ENCODE measurements at places on chromosomes 6 and 20.
A peak's percentile ranks its signal among the peaks of the same experiment; 100 is the strongest.

- DNase-seq = no peak
Observed at GRCh38 chr6:66948106-66948505, 1241.1 kb upstream of the EYS start.

- DNase-seq = no peak
Observed at GRCh38 chr20:24473435-24474223, 4.2 kb downstream of the SYNDIG1 start.

GRCh38 chr6:142420802-142421201 is 119.0 kb downstream of the ADGRG6 start:
- DNase-seq = no peak

- no peak for DNase-seq
Observed at GRCh38 chr6:20605061-20605460, 70.8 kb downstream of the CDKAL1 start.

DNA sequence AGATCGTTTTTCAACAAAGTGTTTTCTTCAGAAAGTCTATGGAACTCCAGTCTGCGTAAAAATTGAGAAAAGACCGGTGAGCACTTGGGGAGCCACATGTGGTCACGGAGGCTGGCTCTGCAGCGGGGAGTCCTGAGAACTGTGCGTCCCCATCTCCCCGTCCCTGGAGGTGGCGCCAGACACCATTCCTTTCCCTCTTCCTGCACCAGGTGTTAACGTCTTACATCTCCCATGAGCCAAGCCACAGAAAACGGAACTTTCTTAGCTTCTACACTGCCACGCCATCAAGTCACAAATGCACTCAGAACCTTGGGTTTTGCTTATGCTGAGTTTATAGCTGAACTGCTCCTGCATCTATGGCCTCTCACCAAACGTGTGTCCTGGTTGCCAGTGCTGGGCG is 62.6 kb downstream of the GINS1 start:
- peak; percentile 33 for DNase-seq

- DNase-seq = no peak
Observed at GRCh38 chr20:17856024-17856564, 112.5 kb downstream of the SNX5 start.

DNA sequence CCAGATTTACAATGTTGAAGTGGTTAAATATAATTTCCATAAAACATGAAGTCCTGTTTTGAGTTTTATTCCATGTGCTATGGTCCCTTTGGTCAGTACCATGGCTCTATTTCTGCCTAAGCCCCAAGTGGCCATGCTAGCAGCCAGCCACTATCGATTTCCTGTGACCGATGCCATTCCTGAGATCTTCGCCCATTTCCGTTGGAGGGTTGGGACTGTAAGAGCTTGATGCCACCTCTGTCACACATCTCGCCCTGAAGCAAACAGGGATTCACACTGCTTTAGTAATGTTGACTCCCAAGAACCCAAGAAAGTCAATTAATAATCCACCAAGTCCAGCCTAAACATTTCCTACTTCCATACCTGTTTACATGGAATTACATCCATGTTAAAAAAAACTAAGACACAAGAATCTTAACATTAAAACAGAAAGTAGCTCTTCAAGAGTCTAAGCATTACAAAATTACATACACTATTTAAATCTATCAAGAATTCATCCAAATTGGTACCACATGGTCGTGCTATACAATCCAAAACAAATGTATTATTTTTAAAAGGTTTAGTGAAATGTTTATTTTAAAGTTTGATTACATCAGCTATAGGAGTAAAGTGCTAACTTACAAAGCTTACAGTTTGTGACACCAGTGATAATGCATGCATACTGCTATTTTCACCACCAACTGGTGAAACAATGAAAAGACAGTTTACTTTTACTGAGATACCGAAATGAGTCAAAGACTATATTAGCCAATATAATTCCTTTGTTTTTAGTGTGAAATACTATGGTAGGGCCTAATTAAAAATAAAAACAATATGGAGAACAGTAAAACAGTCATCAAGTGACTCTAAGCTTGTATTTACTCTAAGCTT is 2.5 kb downstream of the RBM39 start:
- no peak for DNase-seq

DNA sequence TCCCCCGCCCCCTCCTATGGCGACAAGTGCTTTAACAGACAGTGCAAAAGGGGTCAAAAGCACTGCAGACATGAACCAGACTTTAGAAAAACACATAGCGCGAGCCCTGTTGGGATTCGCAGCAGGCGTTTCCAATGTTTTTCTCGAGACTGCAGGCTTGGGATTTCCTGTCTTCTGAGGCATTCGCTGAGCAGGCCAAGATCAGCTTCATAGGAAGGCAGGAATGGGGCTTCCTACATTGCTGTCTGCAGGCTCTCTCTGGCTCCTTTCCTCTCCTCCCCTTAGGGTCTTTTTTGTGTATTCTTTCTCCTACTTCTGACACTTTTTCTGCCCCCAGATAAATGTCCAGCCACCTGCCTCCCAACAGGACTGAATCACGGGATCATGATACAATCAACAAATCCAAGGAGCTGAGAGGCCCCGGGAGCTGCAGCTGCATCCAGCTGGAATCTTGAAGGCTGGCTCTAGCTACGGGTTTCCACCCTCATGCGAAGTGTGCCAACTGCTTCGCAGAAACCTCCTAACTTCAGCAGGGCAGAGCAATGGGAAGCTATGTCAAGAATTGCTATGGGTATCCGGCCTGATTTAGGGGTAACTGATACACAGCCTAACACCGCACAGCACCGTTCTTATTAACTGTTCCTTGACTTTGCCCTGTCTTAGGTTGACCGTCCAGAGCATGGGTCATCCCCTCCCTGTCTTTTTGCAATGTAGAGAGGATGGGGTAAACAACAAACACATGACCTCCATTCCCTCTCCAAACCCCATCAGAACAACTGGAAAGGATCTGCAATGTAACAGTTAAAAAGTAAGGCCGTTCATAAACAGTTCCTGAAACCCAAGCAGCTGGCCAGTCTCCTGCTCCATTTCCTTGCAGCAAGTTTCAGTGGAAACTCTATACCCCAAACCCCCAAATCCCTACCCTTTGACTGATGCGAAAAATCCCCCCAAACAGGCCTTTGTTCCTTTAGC is 31.5 kb downstream of the SNX5 start:
- DNase-seq = no peak

DNA sequence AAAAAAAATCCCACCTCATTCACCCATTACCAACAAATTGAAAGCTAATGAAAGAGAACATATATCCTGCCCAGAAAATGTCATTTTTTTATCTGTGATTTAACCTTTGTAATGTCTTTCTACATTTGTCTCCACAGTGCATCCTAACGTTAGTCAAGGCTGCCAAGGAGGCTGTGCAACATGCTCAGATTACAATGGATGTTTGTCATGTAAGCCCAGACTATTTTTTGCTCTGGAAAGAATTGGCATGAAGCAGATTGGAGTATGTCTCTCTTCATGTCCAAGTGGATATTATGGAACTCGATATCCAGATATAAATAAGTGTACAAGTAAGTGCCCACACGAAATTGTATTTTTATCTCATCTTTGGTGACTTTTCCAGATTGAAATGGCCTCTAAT is 30.0 kb downstream of the RSPO3 start:
- DNase-seq = no peak

DNA sequence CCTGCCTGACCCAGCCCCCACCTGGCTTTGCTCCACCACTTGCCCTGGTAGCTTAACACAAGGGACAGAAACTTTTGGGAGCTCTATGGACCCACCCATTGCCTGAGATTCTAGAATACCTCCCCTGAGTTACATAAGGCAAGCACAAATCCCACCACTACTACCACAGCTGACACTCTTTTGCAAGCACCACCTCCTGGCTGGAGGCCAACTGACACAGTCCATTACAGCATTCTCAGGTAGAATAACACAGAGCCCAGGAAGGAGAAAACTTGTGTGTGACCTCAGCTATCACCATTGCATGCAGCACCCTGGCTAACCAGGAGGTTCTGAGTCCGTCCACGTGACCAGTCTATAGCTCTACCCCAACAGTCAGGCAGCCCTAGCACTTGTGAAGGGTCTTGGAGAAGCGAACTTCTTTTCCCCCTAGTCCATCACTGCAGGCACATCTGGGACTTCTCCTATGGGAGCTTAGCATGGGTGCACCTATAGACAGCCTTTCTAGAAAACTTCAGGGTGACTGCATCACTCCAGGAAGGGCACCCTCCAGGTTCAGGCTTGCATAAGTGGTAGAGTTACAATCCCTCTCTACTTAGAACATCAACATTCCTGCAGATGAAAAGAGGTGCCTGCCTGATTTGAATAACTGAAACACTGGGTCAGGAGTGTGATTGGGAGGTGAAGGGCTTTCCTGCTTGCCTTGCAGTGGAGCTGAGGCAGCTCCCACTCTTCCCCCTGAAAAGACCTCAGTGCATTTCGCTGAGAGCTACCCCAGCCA is 30.1 kb downstream of the CITED2 start:
- no peak for DNase-seq

GRCh38 chr6:99507648-99508047 is 7.6 kb downstream of the USP45 start:
- no peak for DNase-seq

- DNase-seq = no peak
Observed at GRCh38 chr20:5767493-5768098, 17.4 kb downstream of the SHLD1 start.

DNA sequence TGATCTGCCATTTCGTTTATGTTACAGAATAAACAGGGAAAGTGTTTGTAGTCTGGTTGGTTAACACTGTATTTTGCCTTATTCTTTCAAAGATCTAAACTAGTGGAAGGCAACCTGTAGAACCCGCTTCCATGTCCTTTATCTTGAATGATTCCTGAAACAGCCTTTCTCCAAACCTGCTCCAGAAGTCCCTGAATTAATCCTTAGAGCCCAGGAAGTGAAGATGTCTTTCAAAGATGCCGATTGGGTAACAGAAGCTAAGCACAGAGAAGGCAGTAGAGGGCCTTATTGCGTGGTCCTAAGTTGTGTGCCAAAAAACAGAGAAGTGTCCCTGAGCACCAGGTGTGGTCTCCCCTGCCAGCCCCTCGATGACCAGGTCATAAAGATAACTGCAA is 19.2 kb upstream of the ZSCAN16 start:
- DNase-seq = no peak

GRCh38 chr6:20630136-20630535 is 95.9 kb downstream of the CDKAL1 start:
- DNase-seq = no peak

DNA sequence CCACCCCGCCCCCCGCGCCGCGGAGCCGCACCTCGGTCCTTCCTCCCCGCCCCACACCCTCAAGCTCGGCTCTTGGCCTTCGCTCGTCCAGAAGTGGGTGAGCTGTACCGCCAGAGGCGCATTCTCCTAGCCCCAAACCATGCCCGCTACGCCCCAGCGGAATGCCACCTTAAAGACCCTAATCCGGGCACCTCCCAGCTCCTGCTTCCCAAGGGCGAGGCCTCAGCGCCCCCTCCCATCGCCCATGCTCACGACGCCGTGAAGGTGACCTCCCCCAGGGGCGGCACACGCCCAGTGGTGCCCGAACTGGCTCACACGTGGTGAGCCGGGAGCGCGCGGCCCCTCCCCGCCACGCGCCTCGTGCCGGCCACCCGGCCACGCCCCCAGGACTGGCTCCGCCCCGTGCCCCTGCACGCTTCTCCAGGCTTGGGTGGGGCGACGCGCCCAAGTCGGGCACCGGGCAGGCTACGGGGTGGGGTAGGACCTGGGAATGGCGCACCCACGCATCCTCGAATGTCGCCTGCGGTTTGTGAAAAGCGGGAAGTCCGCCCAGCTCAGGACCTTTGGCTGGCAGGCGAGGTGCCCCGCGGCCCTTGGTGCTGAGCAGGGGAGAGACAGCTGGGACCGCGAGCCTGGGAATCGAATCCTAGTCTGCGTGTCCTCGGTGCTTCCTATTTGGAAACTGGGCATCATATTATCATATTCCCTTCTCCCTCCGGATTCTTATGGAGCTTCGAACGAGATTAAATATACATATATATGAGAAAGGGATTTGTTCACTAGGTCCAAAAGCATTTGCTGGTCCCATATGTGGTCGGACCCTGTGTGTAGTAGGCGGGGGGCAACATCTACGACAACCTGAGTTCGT is 941 bp upstream of the SOX12 start:
- DNase-seq = peak; percentile 88

- no peak for DNase-seq
Observed at GRCh38 chr6:150156460-150156859, 13.6 kb downstream of the PPP1R14C start.

DNA sequence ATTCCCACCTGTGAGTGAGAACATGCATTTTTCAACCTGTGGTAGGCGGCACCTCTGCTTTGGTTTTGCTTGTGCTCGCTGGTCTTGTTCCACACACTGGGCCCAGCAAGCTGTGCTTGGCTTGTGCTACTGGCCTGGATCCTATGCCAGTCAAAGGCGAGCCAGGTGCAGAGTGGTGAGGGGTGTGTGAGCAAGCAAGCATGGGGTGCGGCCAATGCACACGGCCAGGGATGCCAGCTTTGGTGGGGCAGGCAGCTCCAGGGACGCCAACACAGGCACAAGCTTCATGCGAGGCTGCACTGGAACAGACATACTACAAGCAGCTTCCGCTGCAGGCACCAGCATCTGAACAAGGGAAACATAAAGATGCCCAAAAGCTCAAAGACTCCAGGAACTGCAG is 654.9 kb upstream of the EYS start:
- DNase-seq = no peak

DNA sequence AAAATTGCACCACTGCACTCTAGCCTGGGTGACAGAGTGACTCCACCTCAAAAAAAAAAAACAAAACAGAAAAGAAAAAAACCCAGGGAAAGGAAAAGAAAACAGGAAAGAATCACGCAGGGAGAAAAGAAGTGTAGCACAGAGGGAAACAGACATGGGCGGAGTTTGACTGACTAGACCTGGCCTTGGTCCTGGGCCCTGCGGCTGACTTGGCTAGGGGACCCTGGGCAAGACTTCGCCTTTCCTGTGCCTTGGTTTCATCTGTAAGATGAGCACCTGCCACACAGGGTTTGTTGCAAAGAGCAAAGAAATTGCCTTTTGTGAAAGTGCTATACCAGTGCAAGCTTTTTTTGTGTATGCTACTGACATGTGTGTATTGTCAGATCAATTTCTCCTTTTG is 71.3 kb upstream of the KCNG1 start:
- no peak for DNase-seq

GRCh38 chr6:169692516-169692915 is 9.3 kb downstream of the WDR27 start:
- no peak for DNase-seq

- no peak for DNase-seq
Observed at GRCh38 chr20:34732523-34732922, 28.4 kb downstream of the TP53INP2 start.

- no peak for DNase-seq
Observed at GRCh38 chr20:61520893-61521460, 268.9 kb downstream of the CDH4 start.

DNA sequence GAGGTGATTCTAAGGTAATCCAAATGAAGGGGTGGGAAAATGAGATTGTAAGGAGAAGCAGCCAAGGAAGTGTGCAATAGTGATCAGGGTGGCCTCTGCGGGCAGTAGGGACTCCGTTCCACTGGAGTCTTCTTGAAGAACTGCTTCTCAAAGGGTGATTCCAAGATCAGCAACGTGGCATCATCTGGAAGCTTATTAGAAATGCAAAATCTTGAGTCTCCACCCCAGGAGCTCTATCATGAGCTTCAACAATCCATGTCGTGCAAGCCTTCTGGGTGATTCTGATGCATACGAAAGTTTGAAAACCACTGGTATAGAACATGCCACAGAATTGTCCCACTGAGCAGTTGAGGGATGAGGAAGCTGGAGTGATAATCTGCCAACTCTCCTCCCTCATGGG is 31.4 kb downstream of the SCP2D1 start:
- DNase-seq = no peak

- DNase-seq = no peak
Observed at GRCh38 chr6:42805297-42805861, 23.5 kb downstream of the BICRAL start.

- no peak for DNase-seq
Observed at GRCh38 chr6:134061440-134061839, 9.0 kb upstream of the SLC2A12 start.
